Stimulated activated CD4-positive, alpha-beta T cell treated with anti-CD3 and anti-CD28 coated beads, Interleukin-4, amount 100 ng/mL, for 4 hours (primary cell): ENCODE measurements at places on chromosomes 11 and 22.

- no peak for DNase-seq
Measured at GRCh38 chr22:38136607-38137006, 26.1 kb upstream of the BAIAP2L2 start.

DNA sequence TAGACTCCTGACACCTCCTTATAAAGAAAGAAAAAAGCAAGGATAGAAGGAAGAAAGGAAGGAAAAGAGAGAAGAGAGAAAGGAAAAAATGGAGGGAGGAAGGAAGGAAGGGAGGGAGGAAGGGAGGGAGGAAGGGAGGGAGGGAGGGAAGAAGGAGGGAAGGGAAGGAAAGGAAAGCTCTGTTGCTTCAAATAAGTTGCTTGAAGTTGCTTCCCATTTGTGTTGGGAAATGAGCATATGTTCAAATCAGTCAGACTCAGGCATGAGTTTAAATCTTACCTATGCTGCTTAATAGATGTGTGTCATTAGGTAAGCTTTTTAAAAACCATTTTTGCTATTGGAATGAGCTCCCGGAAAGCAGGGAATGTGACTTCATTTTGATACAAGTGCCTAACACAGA is 6.6 kb upstream of the GAS2 start:
- DNase-seq = no peak

GRCh38 chr22:48594016-48594756 is 1233.5 kb downstream of the BRD1 start:
- DNase-seq = no peak

GRCh38 chr11:73981051-73981805 is 1.4 kb downstream of the UCP2 start:
- DNase-seq = no peak

- DNase-seq = no peak
Measured at GRCh38 chr11:45288339-45288738, 2.2 kb upstream of the SYT13 start.

- DNase-seq = no peak
Measured at GRCh38 chr22:37509059-37509860, 10.0 kb downstream of the CARD10 start.

- no peak for DNase-seq
Measured at GRCh38 chr11:94557421-94557820, 9.7 kb upstream of the PIWIL4 start.

- no peak for DNase-seq
Measured at GRCh38 chr11:105142167-105142566, 2.6 kb upstream of the CARD18 start.

DNA sequence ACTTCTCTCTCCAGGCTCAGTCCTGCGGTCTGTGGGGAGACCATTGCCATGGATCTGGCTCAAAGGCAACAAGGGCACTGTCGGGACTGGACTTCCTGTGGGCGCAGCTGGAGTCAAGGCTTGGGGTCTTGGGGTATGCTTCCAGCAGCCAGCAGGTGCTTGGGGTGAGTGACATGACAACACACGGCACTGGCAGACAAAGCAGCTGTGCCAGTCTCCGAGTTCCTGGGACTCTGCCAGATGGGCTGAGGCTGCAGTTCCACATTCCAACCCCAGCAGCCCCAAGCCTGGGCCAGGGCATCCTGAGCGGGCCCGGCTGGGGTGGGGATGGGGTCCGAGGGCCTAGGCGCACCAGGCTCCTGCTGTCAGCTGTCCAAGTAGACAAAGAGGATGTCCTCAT is 12.3 kb downstream of the GUCD1 start:
- DNase-seq = no peak

- no peak for DNase-seq
Measured at GRCh38 chr11:58888579-58888978, 44.1 kb upstream of the GLYATL2 start.

GRCh38 chr11:2836315-2837095 is 49.1 kb downstream of the CDKN1C start:
- no peak for DNase-seq

- DNase-seq = no peak
Measured at GRCh38 chr11:101482556-101483124, 101.2 kb downstream of the TRPC6 start.

DNA sequence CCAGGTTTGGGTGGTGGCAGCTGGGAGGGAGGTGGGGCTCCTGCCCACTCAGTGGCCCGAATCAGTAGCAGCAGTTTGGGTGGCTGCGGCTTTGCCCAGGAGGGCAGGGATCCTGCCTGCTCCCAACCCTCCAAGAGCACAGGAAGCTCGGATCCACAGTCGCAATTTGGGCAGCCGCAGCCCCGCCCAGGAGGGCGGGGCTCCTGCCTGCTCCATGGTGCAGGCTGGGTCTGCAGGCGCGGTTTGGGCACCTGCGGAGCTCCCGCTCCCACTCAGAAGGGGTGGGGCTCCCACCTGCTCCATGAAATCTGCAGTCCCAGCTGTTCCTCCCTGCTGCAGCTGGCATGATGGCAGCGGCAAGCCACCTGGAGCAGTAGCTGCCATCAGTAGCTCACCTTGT is 38.1 kb upstream of the CALCB start:
- no peak for DNase-seq

GRCh38 chr11:134944986-134945385 is 532.9 kb upstream of the B3GAT1 start:
- DNase-seq = no peak

GRCh38 chr11:122155765-122156527 is 39.9 kb upstream of the BLID start:
- no peak for DNase-seq

DNA sequence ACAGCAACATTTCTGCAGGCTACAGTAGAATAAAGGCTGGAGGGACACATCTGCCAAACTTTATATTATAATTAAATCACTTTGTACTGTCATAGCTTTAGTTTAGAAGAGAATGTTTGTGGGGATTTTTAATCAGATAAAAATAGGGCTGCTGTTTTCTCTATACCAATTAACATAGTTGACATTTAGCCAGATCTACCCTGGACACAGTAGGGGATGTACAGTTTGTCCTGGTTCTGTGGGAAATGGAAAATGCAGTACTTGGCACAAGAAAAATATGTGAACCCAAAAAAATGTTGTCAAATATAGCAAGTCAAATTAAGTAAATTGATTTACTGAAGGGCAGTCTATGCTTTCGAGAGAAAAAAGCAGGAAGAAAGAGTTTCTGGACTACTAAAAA is 20.8 kb upstream of the PICALM start:
- no peak for DNase-seq

DNA sequence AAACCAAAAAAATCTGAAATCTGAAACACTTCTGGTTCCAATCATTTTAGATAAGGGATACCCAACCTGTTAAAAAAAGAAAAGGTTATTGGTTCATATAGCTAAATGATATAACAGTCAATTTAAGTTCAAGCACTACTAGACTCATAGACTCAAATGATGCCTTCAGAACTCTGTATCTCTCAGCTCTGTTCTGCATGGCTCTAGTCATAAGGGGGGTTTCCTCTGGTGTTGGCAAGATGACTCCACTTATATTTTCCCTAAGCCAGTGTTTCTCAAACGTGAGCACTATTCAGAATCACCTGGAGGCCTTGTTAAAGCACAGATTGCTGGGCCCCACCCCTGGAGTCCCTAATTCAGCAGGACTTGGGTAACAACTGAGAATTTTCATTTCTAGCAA is 11.5 kb upstream of the RRAS2 start:
- no peak for DNase-seq

DNA sequence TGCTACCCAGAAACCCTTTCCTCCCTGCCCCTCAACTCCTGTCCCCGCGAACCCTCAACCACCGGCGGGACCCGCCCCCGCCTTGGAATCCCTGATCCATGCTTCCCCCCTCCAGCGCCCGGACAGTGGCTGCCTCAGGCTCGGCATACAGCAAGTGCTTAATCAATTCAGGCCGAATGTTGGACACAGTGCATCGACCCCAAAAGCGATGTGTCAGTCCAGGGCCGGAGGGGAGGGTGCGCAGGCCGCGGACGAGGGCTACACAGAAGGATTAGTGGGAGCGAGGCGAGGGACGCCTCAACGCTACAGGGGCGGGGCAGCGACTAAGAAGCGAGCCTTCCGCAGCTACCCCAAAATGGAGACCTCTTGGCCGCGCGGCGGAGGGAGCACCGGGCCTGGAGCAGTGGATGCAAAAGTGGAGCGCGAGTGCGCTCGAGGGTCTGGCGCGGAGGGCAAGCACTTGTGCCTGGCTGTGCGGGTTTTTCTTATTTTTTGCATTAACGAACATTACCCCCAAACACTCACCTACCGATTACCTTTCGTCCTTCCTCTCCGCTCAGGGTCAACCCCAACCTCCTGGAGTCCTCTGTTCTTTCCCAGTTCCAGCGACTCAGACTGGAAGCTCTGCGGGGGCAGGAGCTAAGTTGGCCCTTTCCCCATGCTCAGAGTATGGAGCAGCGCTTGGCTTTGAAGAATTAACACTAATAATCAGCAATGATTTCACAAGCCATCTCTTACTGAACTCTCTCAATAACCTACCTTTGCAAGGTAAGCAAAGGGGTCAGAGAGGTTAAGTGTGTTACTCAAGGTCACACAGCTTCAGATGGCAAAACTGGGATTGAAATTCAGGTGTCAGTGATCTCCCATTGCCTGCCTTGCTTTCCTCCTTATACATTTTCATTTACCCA is 30.0 kb upstream of the WNT11 start:
- DNase-seq = no peak

- DNase-seq = no peak
Measured at GRCh38 chr11:115256397-115257197, 247.6 kb downstream of the CADM1 start.

DNA sequence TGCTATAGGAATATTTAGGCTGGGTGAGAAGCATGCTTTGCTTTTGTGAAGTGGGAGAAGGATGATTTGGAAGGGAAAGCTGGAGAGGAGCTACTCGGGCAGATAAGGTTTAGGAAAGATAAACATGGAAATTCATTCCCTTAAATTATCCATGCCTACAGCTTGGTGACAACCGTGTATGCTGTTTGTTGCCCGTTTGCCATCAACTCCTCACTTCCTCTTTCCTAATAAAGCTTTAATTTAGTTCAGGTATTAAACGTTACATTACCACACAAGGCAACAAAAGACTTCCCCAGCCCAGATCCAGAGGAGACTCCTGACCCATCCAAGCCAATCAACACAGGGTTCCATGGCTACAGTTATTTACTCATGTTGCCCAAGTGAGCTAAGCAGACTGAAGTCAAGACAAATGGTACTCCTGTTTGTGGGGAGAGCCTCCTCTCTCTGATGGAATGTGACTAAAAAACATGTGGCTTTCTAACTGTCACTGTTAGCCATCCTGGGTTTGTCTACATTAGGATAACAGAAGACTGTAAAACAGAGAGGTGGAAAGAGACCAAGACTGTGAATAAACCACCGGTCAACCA is 101.7 kb upstream of the GRAMD1B start:
- DNase-seq = no peak

GRCh38 chr22:44328326-44328725 is 15.6 kb upstream of the SHISAL1 start:
- DNase-seq = no peak

DNA sequence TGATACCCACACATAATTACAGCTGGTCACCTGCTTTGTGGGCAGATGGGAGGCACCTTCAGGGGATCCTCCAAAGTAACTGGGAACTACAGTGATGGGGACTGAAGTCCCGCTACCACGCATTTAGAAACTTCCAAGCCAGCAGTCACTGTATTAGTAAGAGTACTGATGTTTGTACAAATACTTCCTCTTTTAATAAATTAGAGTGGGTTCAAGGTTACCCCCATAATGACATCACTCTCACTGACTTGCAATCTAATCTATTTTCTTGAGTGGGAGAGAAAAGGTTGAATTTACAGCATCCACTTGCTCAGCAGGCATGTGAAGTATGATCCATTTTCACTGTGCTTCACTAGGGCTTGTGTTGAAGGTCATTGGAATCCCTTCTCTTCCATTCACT is 72.1 kb upstream of the TIMP3 start:
- DNase-seq = no peak

DNA sequence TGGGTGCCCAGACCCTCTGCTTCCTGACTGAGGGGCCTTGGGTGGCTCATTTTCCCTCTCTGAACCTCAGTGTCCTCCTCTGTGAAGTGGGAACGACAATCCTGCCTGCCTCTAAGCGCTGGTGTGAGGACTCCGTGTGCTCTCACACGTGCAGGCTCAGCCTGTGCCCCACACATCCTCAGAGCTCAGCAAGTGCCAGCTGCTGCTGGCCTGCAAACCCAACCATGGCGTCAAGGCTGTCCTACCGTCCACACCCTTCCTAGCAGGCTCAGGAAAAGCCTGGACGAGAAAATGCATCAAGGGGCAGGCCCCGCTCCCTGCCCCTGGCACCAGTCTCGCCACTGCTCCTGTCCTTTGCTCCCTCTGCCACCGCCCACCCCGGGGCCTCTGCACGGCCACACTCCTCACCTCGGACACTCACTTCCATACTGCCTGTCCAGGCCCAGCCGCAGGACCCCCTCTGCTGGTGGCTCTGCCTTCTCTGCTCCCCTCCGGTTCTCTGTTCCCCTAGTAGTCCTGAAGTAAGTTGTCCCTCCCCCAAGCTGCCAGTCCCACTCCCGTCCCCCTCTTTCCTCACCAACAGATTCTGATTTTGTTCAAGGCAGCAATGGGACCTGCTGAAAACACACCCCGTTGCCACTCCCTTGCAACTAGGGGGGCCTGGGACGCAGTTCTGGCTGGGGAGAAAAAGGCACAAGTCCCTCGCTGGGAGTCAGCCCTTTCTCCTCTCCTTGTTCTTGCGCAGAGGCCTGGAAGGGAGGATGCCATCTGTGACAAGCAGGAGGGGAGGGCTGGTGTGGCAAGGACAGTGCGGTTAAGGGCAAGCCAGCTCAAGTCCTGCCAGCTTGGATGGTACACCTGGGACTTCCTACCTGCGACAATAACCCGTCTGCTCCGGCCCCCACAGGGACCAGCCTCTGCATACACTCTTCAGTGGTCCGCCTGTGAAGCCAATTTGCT is 62.2 kb downstream of the ARFGAP3 start:
- no peak for DNase-seq

DNA sequence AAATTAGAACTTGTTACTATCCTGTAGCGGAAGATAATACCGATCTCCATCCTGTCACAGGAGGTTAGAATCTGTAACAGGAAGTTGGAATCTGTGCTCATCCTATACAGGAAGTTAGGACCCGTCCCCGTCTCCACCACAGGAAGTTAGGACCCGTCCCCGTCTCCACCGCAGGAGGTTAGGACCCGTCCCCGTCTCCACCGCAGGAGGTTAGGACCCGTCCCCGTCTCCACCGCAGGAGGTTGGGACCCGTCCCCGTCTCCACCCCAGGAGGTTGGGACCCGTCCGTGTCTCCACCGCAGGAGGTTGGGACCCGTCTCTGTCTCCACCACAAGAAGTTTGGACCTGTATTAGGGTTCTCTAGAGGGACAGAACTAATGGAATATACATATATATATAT is 52.2 kb downstream of the FBLN1 start:
- DNase-seq = no peak

GRCh38 chr11:92717240-92717639 is 252.2 kb upstream of the MTNR1B start:
- no peak for DNase-seq

- no peak for DNase-seq
Measured at GRCh38 chr22:25084405-25085107, 115.1 kb upstream of the CRYBB3 start.

DNA sequence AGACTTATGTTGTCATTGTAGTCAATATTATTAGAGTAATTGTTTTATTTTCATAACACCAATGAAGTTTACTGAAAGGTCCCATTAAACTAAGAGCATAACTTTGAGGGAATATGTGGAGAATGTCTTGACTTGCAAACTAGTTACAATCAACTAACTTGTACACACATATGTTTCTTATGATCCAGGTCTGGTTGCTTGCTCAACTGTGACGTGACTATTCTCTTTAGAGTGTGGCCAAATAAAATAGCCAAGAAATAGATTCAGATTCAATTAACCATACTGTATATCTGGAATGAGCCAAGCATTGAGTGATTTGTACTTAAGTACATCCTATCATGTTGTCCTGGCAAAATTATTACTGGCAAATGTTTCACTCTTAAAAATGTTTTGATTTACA is 101.7 kb downstream of the METTL15 start:
- no peak for DNase-seq
